SIG-M5 (cell line): ENCODE measurements at places on chromosomes 4 and X.

DNA sequence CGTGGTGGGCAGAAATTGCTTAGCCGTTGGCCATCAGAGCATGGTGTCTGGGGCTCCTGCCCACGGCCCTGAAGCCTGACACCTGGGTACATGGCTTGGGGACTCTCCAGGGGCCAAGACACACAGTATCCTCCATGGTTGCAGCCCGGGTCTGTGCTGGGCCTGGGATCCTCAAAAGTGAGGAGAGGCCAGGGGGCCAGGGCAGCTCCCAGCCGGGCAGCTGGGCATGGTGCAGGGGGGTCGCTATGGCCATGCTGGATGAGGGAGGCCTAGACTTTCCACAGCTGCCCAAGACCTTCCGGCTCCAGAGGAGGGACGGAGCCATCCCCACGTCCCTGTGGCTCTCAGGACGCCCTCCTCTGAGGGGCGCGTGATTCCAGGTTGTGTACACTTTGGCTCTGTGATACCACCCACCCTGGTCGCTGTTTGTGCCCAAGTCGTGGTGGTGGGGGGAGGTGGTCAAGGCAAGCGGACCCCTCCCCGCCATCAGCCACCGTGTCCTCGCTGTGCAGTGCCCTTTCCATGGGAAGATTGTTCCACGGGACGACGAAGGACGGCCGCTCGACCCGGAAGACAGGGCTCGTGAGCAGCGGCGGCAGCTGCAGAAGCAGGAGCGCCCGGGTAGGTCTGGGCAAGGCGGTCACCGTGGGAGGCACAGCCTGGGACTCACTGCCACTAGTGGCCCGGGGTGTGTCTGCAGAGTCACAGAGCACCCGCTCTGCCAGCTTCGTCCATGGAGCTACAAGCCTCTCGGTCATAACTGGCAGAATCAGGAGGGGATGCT, 25.7 kb downstream of the NKX1-1 start:
- no peak for DNase-seq

- no peak for DNase-seq
Measured at GRCh38 chr4:108351791-108352190, 183.1 kb upstream of the LEF1 start.

- no peak for DNase-seq
Measured at GRCh38 chr4:53205970-53206369, 159.9 kb downstream of the SCFD2 start.

- no peak for DNase-seq
Measured at GRCh38 chr4:86496094-86497080, 97.7 kb upstream of the PTPN13 start.

- no peak for DNase-seq
Measured at GRCh38 chr4:37392521-37393255, 148.1 kb downstream of the NWD2 start.

- DNase-seq = no peak
Measured at GRCh38 chr4:130559268-130559667, 1463.3 kb downstream of the C4orf33 start.

DNA sequence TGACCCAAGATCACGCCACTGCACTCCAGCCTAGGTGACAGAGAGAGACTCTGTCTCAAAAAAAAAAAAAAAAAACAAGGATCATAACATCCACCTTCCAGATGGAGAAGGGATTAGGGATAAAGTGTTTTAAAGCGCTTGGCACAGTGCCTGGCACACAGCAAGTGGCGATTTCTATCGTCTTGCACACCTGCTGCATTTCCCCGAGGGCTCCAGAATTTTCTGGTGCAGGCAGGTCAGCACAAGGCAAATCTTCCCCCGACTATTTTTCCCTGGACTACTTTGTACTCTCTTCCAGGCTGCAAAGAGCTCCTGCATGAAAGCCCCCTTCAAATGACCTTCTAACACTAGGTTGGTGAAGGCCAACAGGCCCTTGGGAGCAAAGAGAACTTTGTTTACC, 57.3 kb downstream of the APBB2 start:
- DNase-seq = no peak

GRCh38 chr4:141389649-141390048, 169.0 kb downstream of the ZNF330 start:
- DNase-seq = no peak

GRCh38 chr4:7392438-7393421, 42.0 kb downstream of the PSAPL1 start:
- no peak for DNase-seq
